Right ventricle myocardium superior (tissue), 1 donor: ENCODE measurements at places on chromosomes 4 and X. TPM values are rescaled to one million over a fixed set of nuclear protein-coding genes. Genes with fewer than 3 reads are reported as not detected.

GRCh38 chr4:139915037-139915436 lies 238.9 kb downstream of the MAML3 start:
- no peak for DNase-seq

Gene BTC
- not detected for total RNA-seq

GRCh38 chr4:114311787-114312186 lies 286.8 kb upstream of the UGT8 start:
- DNase-seq: no peak

GRCh38 chrX:3129256-3129655 lies 88.0 kb downstream of the ARSF start:
- DNase-seq: no peak

GRCh38 chrX:108246304-108246954 lies 154.9 kb downstream of the ATG4A start:
- no peak for DNase-seq

DNA sequence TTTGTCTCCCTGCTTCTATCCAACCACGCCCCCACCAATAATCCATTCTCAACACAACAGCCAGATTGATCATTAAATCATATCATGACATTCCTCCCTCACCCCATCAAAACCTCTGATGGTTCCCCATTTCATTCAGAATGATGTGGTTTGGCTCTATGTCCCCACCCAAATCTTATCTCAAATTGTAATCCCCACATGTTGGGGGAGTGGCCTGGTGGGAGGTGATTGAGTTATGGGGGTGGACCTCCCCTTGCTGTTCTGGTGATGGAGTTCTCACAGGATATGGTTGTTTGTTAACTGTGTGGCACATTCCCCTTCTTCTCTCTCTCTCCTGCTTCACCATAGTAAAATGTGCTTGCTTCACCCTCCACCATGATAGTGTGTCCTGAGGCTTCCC lies 23.3 kb downstream of the TRMT2B start:
- no peak for DNase-seq

Gene NPY1R
- total RNA-seq: 0.62 TPM

Gene TBC1D9
- 10.0 TPM for total RNA-seq

GRCh38 chr4:47838445-47838844 lies 578 bp upstream of the CORIN start:
- no peak for DNase-seq

Gene ENOX2
- total RNA-seq: 13.4 TPM

- peak; percentile 61 for DNase-seq
Observed at GRCh38 chrX:319579-320125, 1.1 kb upstream of the GTPBP6 start.

Gene CSAG2
- not detected for total RNA-seq

DNA sequence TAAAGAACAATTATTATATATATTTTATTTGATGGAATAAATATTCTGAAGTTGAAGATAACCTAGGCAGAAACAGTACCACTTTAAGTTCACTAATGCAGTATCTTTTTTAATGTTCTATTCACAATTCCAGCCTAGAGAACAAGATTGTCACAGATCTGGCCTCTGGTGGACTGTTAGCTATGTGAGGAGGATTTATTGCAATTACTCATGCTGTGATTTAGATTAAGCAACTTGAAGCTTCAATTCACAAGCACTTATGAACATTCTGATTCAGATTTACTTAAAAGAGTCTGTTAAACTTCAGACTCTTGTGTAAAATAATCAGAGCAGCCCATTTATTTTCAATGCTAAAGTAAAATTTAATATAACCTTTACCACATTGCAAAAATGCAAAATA lies 1489.8 kb downstream of the STIM2 start:
- DNase-seq: no peak

DNA sequence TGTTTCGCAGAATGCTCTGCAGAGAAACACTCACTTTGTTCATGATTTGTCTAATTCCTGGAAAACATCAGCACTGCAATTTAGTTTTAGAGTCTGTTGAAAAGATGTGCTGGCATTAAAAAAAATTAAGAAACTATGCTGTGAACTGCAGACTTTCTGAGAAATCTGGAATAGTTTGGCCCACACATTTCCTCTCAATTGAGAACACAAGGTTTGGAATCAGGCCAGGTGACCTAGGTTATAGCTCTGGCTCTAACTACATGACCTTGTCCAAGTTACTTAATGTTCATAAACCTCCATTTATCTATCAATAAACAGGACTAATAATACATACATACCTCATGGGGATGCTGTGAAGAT lies 61.4 kb upstream of the ENPEP start:
- no peak for DNase-seq

DNA sequence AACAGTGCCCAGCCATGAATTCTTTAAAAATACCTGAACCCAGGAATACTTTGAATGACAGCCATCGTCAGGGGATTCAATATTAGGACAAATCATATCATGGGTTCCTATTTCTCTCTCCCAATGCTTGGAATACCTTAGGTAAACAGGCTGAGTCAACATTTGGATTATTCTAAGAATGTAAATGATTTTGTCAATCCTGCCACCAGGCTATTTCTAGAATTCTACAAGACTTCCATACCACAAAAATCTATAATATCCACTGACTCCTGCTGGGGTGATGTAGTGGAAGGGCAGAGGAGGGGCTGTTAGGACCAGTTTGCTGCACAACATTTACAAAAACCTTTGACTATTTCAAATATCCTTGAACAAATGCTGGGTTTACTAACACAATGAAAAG lies 65.2 kb downstream of the IGFBP7 start:
- no peak for DNase-seq

DNA sequence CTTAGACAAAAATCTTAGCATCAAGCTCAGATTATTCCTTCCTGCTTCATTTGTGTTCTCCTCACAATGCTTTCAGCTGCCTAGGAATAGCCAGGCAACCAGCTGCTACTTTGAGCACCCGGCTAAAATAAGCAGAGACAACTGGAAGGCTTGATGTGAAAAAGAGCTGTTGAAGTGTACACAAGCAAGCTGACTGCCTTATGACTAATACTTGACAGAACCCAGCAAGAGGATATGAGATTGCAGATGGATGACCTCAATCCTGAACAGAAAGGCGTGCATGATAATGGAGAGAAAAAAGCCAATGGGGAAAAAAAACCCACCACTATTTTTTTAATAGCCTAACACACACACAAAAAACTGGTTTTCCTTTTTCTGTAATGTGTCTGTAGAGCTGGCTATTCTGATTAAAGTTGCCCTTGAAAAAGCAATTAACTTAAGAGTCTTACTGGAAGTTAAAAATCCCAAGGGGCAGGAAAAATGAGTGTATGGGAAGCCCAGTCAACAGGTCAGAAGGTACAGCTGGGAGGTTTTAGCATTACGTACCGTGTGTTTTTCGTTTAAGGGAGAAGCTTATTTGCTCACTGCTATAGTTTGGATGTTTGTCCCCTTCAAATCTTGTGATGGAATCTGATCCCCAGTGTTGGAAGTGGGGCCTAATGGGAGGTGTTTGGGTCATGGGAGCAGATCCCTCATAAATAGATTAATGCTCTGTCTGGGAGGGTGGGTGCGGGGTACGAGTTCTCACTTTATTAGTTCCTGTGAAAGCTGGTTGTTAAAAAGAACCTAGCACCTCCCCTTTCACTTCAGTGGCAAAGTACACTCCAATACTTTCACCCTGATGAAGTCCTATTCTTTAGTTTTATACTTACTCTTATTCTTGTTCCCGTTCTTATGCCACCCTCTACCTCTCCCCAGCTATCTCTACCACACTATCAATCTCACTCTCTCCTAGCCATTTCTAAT lies 37.1 kb upstream of the HERC6 start:
- peak; percentile 40 for DNase-seq

DNA sequence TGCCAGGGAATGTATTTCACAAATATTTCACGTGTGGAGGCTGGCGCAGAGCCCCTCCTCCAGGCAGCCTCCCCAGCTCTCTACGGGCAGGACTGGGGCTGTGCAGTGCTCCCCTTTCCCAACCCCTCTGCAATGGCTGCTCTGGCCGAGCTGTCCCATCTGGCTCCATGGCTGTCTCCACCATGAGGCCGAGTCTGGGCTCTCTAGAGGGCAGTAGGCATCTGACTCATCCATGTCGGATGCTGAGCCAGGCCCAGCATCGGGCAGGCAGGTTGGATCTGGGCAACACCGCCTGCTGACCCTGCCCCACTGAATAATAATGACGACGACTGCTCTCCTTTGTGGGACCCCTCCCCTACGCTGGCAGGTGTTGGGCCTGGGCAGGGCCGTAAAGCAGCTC lies 11.0 kb upstream of the SH3TC1 start:
- DNase-seq: no peak

DNA sequence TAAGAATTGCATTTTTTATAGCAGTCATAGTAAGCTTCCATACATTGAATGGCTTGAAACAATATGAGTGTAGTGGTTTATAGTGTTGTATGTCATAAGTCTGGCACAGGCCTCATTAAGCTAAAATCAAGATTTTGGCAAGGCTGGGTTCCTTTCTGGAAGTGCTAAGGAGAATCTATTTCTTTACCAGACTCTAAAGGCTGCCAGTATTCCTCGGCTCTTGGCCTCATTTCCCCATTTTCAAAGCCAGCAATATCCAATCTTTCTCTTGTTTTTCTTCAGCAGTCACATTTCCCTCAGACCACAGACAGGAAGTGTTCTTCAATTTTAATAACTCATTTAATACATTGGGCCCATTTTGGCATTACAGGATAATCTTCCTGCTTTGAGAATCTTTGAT lies 1155.5 kb upstream of the PABPC4L start:
- DNase-seq: no peak

GRCh38 chrX:79082899-79083298 lies 61.6 kb upstream of the GPR174 start:
- DNase-seq: no peak

Gene SLC16A2
- total RNA-seq: 5.7 TPM

DNA sequence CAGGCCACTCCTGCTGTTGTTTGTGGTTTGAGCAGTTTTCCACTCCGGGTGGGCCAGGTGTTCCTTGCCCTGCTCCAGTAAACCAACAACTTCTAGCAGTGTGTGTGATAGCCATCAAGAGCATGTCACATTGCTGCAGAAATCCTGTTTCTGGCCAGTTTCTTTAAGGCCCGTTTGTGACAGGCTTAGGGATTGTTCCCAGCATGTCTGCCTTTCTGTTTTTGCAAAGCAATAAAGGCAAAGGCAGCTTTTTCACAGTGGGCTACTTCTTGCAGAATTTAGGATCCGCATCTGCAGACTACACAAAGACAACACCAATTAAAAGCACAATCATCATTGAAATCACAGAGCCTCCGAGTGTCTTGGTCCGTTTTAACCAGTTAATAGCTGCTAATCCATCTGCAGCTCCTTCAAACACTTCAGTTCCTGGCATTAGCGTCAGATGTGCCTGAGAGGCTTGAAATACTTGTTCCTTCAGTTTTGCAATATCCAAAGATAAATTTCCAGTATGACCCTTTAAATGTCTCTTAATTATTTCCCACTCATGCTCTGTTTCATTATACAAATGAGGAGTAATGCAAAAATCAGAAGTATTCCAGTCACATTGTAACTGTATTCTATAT lies 65.1 kb downstream of the ADAM29 start:
- DNase-seq: no peak
